ENCODE measurements at places on chromosomes 3 and 15. TPM values are rescaled to one million over a fixed set of nuclear protein-coding genes. Genes with fewer than 3 reads are reported as not detected.

The GABRR3 gene
- total RNA-seq, result not detected

The ARPP21 gene
- total RNA-seq, result not detected

The PLA2G4E gene
- not detected for total RNA-seq

The LTF gene
- not detected for total RNA-seq

The DAZL gene
- not detected for total RNA-seq

The GOLGA6B gene
- total RNA-seq, result not detected

The RPUSD2 gene
- total RNA-seq, result 24.3 TPM

The PLCB2 gene
- total RNA-seq, result 167 TPM

The FHIT gene
- total RNA-seq, result 7.6 TPM

The IL17RD gene
- total RNA-seq, result not detected

The SMCO1 gene
- total RNA-seq, result not detected

The CTDSPL gene
- 0.08 TPM for total RNA-seq

The FAM107A gene
- total RNA-seq, result not detected

The PXK gene
- 15.0 TPM for total RNA-seq

The LIPC gene
- 0.86 TPM for total RNA-seq

The ISLR2 gene
- not detected for total RNA-seq

The A4GNT gene
- total RNA-seq, result not detected

The FGF12 gene
- total RNA-seq, result not detected

The RPL4 gene
- total RNA-seq, result 4,651 TPM
